ENCODE measurements at places on chromosomes 16 and 17.

GRCh38 chr16:89481356-89481955 is 8.9 kb downstream of the ANKRD11 start:
- no peak for DNase-seq

DNA sequence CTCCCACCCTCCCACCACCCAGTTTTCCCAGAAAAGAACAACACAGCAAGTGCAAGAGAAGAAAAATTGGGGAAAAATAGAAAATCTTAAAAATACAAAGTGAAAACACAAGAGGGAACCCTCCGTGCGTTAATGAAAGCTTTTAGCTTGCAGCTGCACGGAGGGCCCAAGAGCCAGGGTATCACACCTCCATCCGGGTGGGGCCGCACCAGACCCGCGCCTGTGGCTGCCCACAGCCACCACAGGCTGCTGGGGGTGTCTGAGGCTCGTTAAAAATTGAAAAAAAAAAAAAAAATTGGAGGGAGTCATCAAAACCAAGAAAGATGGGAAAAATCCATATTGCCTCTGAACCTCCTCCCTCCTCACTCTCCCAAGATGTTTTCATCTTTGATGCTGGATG is 18.6 kb downstream of the ENGASE start:
- peak; percentile 43 for DNase-seq

GRCh38 chr16:26598998-26599784 is 467.5 kb upstream of the C16orf82 start:
- DNase-seq: no peak

- no peak for DNase-seq
Observed at GRCh38 chr17:9355846-9356245, 219.8 kb downstream of the STX8 start.
